ENCODE measurements at places on chromosomes 2 and 18.

GRCh38 chr2:169637620-169638019 is 53.5 kb downstream of the PPIG start:
- DNase-seq: no peak

- no peak for DNase-seq
These were observed 267.2 kb downstream of the EPHA4 start for GRCh38 chr2:221304916-221305315.

DNA sequence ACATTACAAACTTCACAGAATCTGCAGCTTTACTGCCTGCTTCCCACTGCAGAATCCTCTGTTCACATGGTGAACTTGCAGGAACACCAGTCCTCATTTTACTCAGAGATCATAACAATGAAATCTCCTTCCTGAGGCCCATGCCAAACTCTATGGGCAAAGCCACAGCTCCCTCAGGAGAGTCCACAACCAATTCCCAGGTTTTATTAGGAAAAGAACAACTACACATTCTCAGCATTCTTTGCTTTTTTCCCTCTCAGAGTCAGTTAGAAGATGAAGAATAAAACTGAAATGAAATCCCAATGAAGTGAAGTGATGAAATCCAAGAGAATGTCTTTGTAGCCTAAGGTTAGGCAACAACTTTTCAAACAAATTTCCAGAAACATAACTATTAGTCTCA is 233.7 kb downstream of the DSEL start:
- no peak for DNase-seq

GRCh38 chr2:219559156-219559915 is 12.0 kb downstream of the OBSL1 start:
- no peak for DNase-seq

DNA sequence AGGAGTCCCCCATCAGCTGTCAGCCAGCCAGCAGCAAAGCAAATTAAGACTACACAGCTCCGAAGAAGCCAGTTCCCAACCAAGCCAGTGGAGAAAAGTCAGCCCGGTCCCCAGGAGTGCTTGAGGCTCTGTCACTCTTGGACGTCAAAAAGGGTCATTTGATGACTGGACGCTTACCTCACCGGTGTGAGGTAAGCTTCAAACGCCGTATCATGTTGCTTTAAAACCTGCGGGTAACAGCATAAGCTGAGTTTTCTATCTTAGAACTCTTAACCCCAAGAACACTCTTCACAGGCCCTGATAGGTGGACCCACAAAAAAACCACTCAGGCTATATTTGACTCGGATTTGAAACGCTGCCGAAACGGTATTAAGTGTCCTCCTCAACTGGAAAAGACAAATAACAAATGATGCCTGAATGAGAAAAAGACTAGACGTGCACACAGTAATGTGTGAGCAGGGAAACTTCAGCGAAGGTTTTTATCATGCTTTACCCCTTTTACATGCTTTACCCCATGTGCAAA is 682 bp upstream of the LNPK start:
- peak; percentile 20 for DNase-seq

DNA sequence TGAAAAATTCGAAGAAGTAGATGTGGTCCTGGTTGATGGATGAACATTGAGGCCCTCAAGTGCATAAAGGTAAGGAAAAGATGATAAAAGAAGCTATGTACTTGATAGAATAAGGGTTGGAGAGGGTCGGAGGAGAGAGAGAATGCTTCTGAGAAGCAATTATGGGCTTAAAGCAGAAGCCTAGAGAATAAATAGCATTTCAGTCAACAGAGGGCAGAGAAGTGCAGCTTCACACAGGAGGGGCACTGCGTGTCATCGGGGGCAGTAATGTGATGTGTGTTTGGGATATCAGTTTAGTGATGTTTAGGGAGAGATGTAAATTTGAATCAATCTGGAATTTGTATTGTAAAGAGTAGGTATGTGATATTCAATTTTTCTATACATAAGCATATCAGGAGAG is 334.5 kb downstream of the PIK3C3 start:
- DNase-seq: no peak

Measured in NCI-H2171 treated with DMSO at 0.1 percent for 48 hours (cell line).